ENCODE measurements at places on chromosomes 2 and 18. TPM values are rescaled to one million over a fixed set of nuclear protein-coding genes. Genes with fewer than 3 reads are reported as not detected.

DNA sequence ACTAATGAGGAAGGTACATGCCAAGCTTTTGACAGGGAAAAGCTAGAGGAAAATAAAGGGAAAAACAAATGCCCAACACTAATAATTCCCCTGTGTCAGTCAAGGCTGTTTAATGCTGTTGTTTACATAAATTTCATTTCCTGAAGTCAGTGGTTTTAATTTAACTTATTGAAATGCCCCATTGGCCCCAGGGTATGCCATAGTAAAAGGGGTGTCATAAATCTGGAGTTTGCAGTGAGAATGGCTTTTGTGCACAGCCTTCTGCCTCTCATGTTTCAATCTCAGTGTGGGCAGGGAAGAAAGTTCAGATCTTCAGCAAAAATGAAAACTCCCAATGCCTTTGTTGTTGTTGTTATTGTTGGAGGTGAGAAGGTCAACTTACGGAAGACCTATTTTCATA, 550.1 kb upstream of the DCC start:
- no peaks in the 10 kb centered on the region for H3K27me3 ChIP-seq
- H3K4me1 ChIP-seq: no peaks in the 10 kb centered on the region
- H3K4me3 ChIP-seq: no peak overlapping the region
- H3K27ac ChIP-seq: no peak overlapping the region

BCS1L gene
- total RNA-seq: 43.4 TPM

DNAJC5G gene
- total RNA-seq: not detected

ABHD1 gene
- not detected for total RNA-seq

DNA sequence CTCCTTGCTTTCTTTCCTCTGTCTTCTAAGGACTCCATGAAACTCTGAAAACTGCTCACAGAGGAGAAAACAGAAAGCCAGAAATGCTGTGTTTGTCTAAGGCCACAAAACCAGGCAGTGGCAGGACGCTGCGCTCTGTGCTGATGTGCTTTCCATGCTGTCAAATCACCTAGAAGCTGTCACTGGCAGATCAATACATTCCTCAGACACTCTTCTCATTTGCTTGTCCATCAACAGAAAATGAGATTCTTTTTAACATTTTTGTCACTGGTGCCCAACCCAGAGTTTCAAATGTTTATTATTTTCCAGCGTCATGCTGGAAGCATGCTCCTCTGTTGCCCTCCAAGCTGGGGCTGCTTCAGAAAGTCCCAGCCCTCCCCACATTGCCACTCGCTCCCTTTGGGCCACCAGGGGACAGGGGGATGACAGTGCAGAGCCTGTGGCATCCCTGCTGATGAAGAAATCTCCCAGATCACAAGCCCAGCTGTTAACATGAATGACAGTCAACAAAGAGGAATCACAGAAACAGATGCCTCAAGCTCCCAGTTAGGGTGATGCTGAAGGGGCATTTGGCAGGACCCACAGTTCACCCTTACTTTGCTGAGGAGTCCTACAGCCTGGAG, 117.5 kb upstream of the MEIS1 start:
- no peaks in the 10 kb centered on the region for H3K36me3 ChIP-seq
- H3K27ac ChIP-seq: no peak overlapping the region
- no peak for DNase-seq
- H3K4me1 ChIP-seq: no peaks in the 10 kb centered on the region
- H3K4me3 ChIP-seq: no peak overlapping the region
- no peaks in the 10 kb centered on the region for H3K27me3 ChIP-seq

LIMS2 gene
- 38.6 TPM for total RNA-seq

GRCh38 chr2:22002066-22002465, 878.3 kb downstream of the TDRD15 start:
- H3K4me3 ChIP-seq: no peak overlapping the region
- DNase-seq: no peak
- no peak overlapping the region for H3K27ac ChIP-seq
- H3K36me3 ChIP-seq: no peaks in the 10 kb centered on the region
- H3K4me1 ChIP-seq: no peaks in the 10 kb centered on the region
- H3K27me3 ChIP-seq: no peaks in the 10 kb centered on the region

BUB1 gene
- total RNA-seq: 1.4 TPM

- H3K4me3 ChIP-seq: no peak overlapping the region
- H3K27ac ChIP-seq: no peak overlapping the region
- DNase-seq: no peak
- H3K36me3 ChIP-seq: no peaks in the 10 kb centered on the region
These were observed 346.1 kb downstream of the DCDC2C start for GRCh38 chr2:4049463-4049862.

CYRIA gene
- 2.9 TPM for total RNA-seq

- no peaks in the 10 kb centered on the region for H3K27me3 ChIP-seq
- no peak overlapping the region for H3K27ac ChIP-seq
- DNase-seq: no peak
- no peak overlapping the region for H3K4me3 ChIP-seq
- H3K36me3 ChIP-seq: no peaks in the 10 kb centered on the region
These were observed 658.7 kb downstream of the CNTNAP5 start for GRCh38 chr2:124683536-124684428.

C1QL2 gene
- not detected for total RNA-seq

GRCh38 chr2:19796035-19796695, 105.6 kb downstream of the TTC32 start:
- H3K27ac ChIP-seq: no peak overlapping the region
- H3K4me1 ChIP-seq: no peaks in the 10 kb centered on the region
- no peaks in the 10 kb centered on the region for H3K36me3 ChIP-seq
- H3K4me3 ChIP-seq: no peak overlapping the region
- DNase-seq: no peak

ANO7 gene
- total RNA-seq: 37.2 TPM

CABYR gene
- total RNA-seq: 1.5 TPM

DNA sequence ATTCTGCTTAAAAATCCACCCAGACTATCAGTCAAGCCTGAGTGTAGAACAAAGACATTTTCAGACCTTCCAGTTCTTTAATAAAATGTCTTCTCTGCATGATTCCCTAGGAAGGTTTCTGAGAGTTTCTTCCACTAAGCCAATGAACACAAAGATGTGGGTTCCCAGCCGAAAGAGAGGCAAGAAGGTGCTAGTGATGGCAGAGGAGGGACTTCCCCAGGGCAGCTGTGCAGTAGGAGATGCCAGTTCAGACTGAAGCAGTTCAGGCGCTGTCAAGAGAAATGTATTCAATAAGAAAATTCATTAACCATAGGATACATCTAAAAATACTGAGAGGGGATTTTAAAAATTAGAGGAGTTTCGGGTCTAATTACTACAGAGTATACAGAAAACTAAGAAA, 83.3 kb downstream of the RND3 start:
- DNase-seq: no peak
- no peaks in the 10 kb centered on the region for H3K27me3 ChIP-seq
- H3K27ac ChIP-seq: no peak overlapping the region
- H3K4me3 ChIP-seq: no peak overlapping the region
- no peaks in the 10 kb centered on the region for H3K36me3 ChIP-seq

KCNE4 gene
- 1.1 TPM for total RNA-seq

RGPD4 gene
- not detected for total RNA-seq

DNA sequence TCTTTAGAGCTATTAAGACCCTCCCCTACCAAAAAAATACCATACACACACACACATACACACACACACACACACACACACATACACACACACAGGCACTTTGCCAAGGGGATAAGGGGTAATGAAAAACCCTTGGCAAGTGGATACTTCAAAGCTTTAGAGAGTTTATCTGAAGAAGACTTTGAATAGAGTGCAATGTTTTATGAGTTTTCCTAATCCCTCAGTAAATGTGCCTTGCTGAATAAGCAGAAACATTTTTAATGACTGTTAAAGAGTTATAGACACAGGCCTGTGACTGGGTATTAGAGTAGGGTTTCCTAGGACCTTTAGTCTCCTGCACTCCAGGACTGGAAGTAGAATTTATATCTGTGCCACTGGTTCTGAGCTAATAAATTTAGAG, 75.5 kb upstream of the CTAGE1 start:
- H3K4me1 ChIP-seq: peaks cover 10% of the 10 kb centered on the region
- no peak overlapping the region for H3K27ac ChIP-seq
- no peak for DNase-seq
- H3K4me3 ChIP-seq: no peak overlapping the region
- no peaks in the 10 kb centered on the region for H3K27me3 ChIP-seq
- H3K36me3 ChIP-seq: no peaks in the 10 kb centered on the region

- DNase-seq: no peak
- no peak overlapping the region for H3K27ac ChIP-seq
These were observed 115.7 kb downstream of the PRKRA start for GRCh38 chr2:178335230-178335629.

RAB11FIP5 gene
- 29.1 TPM for total RNA-seq

COL3A1 gene
- total RNA-seq: 103 TPM

SLC40A1 gene
- 276 TPM for total RNA-seq

DNA sequence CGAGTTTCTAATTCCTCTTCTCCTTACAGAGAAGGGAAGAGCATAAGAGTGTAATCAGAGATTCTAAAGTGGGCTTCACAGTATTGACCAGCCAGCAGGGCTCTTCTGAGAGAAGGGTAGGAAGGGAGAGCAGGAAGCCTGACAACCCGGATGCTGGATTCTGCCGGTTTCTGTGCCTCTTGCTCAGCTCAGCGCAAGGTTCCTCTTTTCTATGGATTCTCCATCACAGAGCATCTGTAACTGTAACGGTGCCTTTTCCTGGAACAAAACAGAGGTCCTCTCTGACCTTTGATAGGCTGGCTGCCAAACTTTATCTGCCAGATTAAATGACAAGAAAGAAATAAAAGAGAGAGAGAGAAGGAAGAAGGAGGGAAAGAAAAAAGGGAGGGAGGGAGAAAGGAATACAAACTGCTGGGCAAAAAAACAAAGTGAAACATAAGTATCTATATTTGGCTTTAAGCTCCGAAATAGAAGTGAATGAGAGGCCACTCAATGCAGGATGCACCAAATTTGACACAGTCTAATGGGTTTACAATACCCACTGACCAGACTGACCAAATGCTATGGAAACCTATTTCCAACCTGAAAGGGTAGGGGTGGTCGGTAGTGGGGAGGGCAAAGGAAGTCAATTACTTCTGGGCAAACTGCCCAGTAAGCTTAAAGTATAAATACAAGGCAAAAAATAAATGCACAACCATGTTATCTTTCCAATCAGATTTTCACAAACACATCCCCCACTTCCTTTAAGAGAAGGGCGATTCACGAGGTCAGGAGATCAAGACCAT, 59.2 kb downstream of the PIEZO2 start:
- H3K27ac ChIP-seq: no peak overlapping the region
- H3K36me3 ChIP-seq: no peaks in the 10 kb centered on the region
- no peak for DNase-seq
- no peaks in the 10 kb centered on the region for H3K4me1 ChIP-seq

DNA sequence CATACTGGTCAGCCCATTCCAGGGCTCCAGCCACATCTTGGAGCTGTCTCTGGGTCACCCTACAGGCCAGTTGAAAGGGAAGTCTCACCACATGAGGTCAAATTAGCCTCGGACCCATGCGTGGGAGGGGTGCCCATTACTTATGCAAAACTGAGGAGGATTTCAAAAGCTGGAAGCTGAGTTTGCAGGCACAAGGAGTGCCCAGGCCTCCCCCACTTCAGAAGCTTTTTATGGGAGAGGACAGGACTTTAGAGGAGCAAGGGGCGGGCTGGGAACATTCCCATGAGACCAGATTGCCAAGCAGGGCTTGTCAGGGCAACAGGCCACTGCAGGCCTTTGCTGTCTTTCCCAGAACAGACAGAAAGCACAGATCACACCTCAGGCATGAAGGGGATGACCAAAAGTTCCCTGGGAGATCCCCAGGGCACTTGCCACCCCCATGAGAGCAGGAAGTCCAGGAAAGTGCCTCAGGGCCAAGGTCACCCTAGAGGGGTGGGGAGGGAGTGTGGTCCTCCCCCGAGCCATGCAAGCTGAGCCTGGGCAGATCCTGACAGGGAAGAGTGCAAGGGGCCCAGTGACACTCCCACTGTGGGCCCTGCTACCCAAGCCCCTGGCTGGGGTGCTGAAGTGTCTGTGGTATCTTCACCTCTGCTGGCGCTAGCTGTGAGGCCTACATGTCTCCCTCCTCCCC, 267.7 kb downstream of the BCL11A start:
- H3K27me3 ChIP-seq: no peaks in the 10 kb centered on the region
- no peaks in the 10 kb centered on the region for H3K4me1 ChIP-seq
- H3K36me3 ChIP-seq: no peaks in the 10 kb centered on the region

- H3K36me3 ChIP-seq: no peaks in the 10 kb centered on the region
- no peak for DNase-seq
- no peak overlapping the region for H3K27ac ChIP-seq
- H3K27me3 ChIP-seq: no peaks in the 10 kb centered on the region
- H3K4me1 ChIP-seq: no peaks in the 10 kb centered on the region
These were observed 141.5 kb downstream of the PIGN start for GRCh38 chr18:62045316-62045715.
